Pancreas (tissue), 10 donors: ENCODE measurements at places on chromosomes 11 and 22. TPM values are rescaled to one million over a fixed set of nuclear protein-coding genes. Genes with fewer than 3 reads are reported as not detected.

DNA sequence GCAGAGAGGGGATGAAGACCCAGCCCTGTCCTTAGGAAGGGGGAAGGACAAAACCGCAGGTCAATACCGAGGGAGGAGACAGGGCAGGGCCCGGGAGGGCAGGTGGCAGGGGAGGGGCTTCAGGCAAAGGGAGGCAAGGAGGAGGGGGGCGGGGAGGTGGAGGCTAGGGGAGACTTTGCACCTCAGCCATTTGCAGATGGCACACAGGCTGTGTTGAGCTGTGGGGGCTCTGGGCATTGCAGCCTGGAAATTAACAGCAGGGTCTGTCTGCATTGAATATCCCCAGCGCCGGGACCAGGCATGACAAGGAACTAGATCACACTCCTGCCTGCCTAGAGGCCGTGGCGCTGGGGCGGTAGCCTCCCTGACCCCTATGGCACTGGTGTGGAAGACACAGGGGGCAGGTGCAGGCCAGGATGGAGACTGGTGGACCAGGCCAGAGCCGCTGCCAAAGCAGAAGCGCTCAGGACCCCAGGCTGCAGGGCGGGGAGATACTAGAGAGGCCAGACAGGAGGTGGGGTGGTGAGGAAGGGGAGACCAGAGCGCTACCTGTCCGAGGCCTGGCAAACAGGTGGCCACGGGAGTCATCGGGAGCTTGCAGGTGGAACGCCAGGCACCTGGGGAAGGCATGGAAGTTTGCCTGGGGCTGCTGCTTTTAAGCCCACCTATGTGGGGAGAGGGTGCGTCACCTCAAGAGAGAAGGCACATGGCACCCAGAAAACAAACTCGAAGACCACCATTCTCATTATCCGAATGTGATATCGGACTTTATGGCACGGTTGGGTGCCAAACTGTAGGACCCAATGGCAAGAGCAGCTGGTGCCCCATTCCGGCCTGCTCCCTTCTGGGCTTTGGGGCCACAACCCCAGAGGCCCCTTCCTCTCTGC lies 11.5 kb downstream of the CBX6 start:
- H3K4me3 ChIP-seq = no peak overlapping the region
- no peak overlapping the region for H3K27ac ChIP-seq
- peaks cover 14% of the 10 kb centered on the region for H3K4me1 ChIP-seq
- DNase-seq = no peak
- no peaks in the 10 kb centered on the region for H3K36me3 ChIP-seq

- H3K36me3 ChIP-seq = no peaks in the 10 kb centered on the region
- H3K4me3 ChIP-seq = no peak overlapping the region
- H3K27ac ChIP-seq = no peak overlapping the region
- DNase-seq = no peak
- no peaks in the 10 kb centered on the region for H3K27me3 ChIP-seq
- H3K4me1 ChIP-seq = no peaks in the 10 kb centered on the region
These were observed 34.1 kb upstream of the CRTAM start for GRCh38 chr11:122804161-122804560.

- no peak for DNase-seq
- no peaks in the 10 kb centered on the region for H3K36me3 ChIP-seq
- H3K4me1 ChIP-seq = peaks cover 3% of the 10 kb centered on the region
- H3K4me3 ChIP-seq = no peak overlapping the region
These were observed 29.1 kb downstream of the ST3GAL4 start for GRCh38 chr11:126384449-126385070.

The SLC22A12 gene
- total RNA-seq = not detected

The ARL14EP gene
- 10.7 TPM for total RNA-seq

The PHETA2 gene
- 9.8 TPM for total RNA-seq

DNA sequence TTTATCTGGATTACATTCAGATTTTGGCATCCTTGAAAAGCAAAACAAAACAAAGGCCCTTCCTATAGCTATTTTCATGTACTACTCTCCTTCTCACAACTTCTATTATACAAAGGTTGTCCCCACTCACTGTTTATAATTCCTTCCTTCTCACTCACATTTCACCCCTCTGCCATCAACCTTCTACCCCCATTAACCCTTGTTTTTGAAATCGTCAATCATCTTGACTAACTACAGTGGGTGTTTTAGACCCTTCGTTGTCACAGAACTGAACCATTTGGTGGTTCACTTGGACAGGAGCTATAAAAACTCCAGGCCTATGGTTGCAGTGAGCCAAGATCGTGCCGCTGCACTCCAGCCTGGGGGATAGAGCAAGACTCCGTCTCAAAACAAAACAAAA lies 639.4 kb downstream of the OPCML start:
- DNase-seq = no peak
- H3K4me3 ChIP-seq = no peak overlapping the region
- H3K4me1 ChIP-seq = no peaks in the 10 kb centered on the region
- H3K27me3 ChIP-seq = no peaks in the 10 kb centered on the region
- no peak overlapping the region for H3K27ac ChIP-seq

DNA sequence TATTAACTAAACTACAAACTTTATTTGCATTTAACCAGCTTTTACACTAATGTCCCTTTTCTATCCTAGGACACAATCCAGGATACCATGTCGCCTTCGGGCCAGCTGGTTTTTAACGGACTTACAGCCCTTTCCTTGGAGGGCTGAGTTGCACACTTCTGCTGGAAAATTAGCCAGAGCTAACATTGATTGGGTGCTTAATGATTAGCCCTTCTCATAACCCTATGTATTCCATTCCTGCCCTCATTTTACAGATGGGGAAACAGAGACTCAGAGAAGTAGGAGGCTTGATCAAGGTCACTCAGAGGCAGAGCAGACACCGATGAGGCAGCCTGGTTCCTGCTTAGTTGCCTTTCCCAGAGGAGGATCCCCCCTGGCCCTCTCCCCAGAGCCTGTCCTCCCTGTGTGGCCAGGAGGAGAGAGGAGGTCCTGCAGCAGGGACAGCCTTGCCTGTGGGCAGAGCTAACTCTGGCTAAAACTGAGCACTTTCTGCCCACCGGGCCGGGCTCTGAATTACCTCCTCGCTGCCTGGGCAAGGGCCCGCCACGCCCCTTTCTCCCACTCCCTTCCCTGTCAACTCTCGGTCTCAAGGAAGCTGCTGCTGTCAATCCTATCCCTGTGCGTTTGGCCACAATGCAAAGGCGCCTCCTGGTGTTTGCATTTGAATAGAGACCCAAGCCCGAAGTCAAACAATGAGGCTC lies 59.6 kb upstream of the PAX6 start:
- no peaks in the 10 kb centered on the region for H3K36me3 ChIP-seq
- peak; percentile 42 for DNase-seq
- H3K27me3 ChIP-seq = no peaks in the 10 kb centered on the region
- no peak overlapping the region for H3K4me3 ChIP-seq
- no peak overlapping the region for H3K27ac ChIP-seq

GRCh38 chr11:107257710-107258109 lies 199.9 kb downstream of the CWF19L2 start:
- H3K4me1 ChIP-seq = no peaks in the 10 kb centered on the region
- no peak overlapping the region for H3K4me3 ChIP-seq
- no peaks in the 10 kb centered on the region for H3K36me3 ChIP-seq
- no peak for DNase-seq

GRCh38 chr11:87141980-87142514 lies 104.3 kb downstream of the TMEM135 start:
- H3K4me3 ChIP-seq = no peak overlapping the region
- no peaks in the 10 kb centered on the region for H3K4me1 ChIP-seq
- no peak for DNase-seq
- H3K27ac ChIP-seq = no peak overlapping the region
- no peaks in the 10 kb centered on the region for H3K27me3 ChIP-seq

DNA sequence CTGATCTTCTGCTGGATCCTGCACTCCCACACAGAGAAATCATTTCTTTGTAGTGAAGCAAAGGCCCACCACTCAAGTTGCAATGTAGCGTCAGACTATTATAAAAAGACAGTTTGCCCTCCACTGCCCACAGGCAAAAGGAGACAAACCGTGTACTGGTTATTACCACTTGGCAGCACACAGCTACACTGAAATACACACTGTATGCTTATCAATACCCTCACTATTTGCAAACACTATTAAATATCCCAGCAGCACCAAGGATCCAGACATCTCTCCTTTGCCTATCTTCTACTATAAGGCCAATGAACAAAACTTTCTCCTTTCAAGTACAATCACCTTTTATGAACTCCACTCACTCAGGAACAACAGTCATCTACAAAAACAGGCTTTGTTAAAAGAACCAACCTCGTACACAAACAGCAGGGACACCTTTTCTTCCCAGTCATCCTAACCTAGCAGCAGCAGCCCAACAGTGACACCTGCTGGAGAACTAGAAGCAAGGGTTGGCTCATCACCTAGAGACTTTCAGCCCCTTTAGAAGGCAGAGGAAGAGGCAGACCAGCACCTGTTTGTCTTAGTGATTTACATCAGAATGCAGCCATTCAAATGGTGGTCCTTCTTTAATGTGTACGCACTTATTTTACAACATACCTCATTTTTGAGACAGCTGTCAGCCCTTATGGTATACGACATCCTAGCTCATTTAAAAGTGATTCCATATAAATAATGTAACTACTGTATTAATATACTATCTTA lies 56.1 kb downstream of the AMBRA1 start:
- DNase-seq = peak; percentile 47
- H3K27me3 ChIP-seq = no peaks in the 10 kb centered on the region
- no peaks in the 10 kb centered on the region for H3K36me3 ChIP-seq
- no peak overlapping the region for H3K27ac ChIP-seq
- H3K4me3 ChIP-seq = no peak overlapping the region

GRCh38 chr22:45787759-45788158 lies 116.1 kb downstream of the ATXN10 start:
- H3K4me1 ChIP-seq = peaks cover 14% of the 10 kb centered on the region
- no peak for DNase-seq
- no peak overlapping the region for H3K4me3 ChIP-seq
- no peaks in the 10 kb centered on the region for H3K27me3 ChIP-seq

GRCh38 chr11:93389737-93390136 lies 59.2 kb downstream of the DEUP1 start:
- no peaks in the 10 kb centered on the region for H3K36me3 ChIP-seq
- H3K27ac ChIP-seq = no peak overlapping the region
- no peaks in the 10 kb centered on the region for H3K27me3 ChIP-seq
- no peaks in the 10 kb centered on the region for H3K4me1 ChIP-seq

The SLC35F2 gene
- 6.1 TPM for total RNA-seq

GRCh38 chr11:115806056-115806455 lies 301.8 kb upstream of the CADM1 start:
- no peak for DNase-seq
- H3K27ac ChIP-seq = no peak overlapping the region
- no peak overlapping the region for H3K4me3 ChIP-seq
- no peaks in the 10 kb centered on the region for H3K4me1 ChIP-seq
- H3K36me3 ChIP-seq = no peaks in the 10 kb centered on the region
- H3K27me3 ChIP-seq = no peaks in the 10 kb centered on the region

GRCh38 chr22:28882545-28882877 lies 861 bp upstream of the ZNRF3 start:
- no peaks in the 10 kb centered on the region for H3K27me3 ChIP-seq
- H3K36me3 ChIP-seq = no peaks in the 10 kb centered on the region
- H3K4me3 ChIP-seq = peak overlapping the region; percentile 33
- H3K27ac ChIP-seq = no peak overlapping the region

- DNase-seq = no peak
- no peaks in the 10 kb centered on the region for H3K27me3 ChIP-seq
- H3K4me3 ChIP-seq = no peak overlapping the region
- no peaks in the 10 kb centered on the region for H3K4me1 ChIP-seq
- peak overlapping the region; percentile 11 for H3K27ac ChIP-seq
These were observed 119.2 kb downstream of the SPON1 start for GRCh38 chr11:14081581-14082231.

The THRSP gene
- not detected for total RNA-seq

The POU2AF1 gene
- total RNA-seq = 0.32 TPM

DNA sequence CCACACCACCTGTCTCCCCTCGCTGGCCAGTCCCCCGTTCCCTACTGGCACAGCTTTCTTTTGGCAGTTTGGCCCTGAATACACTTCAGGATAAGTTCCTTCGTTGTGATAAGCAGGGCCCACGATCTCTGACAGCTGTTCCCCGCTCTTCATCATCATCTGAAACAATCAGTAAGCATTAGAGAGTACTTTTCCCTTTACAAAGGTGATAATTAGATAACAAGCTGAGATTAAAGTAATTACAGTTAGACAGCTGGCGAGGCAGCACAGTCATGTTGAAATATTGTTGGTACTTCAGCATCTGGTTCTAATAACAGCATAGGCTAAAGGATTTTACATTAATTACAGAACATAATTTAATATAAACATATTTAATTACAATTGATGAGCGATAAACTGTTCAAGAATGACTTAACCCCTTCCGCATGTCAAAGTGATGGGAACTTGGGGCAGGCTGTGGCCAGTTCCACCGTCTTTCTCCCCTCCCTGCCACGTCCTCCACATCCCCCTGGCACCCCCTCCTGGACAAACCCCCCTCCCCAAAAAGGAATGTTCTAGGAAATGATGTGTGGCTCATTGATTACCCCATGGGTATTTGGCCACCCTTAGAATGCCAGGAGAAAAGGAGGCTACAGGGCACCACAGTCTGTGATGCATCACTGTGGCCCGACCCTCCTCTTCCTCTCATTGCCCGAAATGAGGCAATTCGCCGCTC lies 134.9 kb downstream of the RCN1 start:
- H3K27ac ChIP-seq = no peak overlapping the region
- H3K4me1 ChIP-seq = no peaks in the 10 kb centered on the region
- H3K27me3 ChIP-seq = no peaks in the 10 kb centered on the region

DNA sequence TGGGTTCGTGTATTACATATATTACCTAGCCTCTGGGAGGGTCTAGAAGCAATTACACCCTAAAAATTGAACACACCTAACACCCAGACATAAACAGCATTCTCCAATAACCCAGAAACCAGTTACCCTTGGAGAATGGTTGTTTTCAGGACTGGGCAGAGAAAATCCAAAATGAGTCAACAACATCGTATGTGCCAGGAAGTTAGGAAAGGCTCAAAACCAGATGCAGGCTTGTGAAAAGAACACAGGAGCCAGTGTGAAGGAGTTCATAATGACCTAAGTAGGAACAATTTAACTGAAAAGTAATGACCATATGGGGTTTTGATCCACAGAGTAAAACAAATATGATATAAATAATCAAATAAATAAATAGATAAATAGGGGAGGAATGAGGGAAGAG lies 5.1 kb upstream of the CLPB start:
- H3K27ac ChIP-seq = no peak overlapping the region
- H3K36me3 ChIP-seq = no peaks in the 10 kb centered on the region
- H3K27me3 ChIP-seq = no peaks in the 10 kb centered on the region

GRCh38 chr22:49190816-49191505 lies 636.7 kb downstream of the BRD1 start:
- no peak overlapping the region for H3K27ac ChIP-seq
- no peak overlapping the region for H3K4me3 ChIP-seq
- no peaks in the 10 kb centered on the region for H3K27me3 ChIP-seq
- no peaks in the 10 kb centered on the region for H3K4me1 ChIP-seq
- H3K36me3 ChIP-seq = no peaks in the 10 kb centered on the region

The CD248 gene
- 2.0 TPM for total RNA-seq
